A549 treated with Hydrocortisone at 1 μM for 4 hours (cell line): ENCODE measurements at places on chromosomes 3 and 15. TPM values are rescaled to one million over a fixed set of nuclear protein-coding genes. Genes with fewer than 3 reads are reported as not detected.

The SLC7A14 gene
- not detected in 5 replicates for total RNA-seq

The PLA2G4D gene
- total RNA-seq, result not detected in 5 replicates

The DUOXA1 gene
- total RNA-seq, result 0.07 to 0.18 TPM (median 0.08 TPM) in 5 replicates

The CSPG5 gene
- total RNA-seq, result 0.84 to 1.1 TPM (median 1.1 TPM) in 5 replicates

The GLT8D1 gene
- total RNA-seq, result 35.0 to 41.9 TPM (median 38.7 TPM) in 5 replicates
